ENCODE measurements at places on chromosomes 2 and 18.

DNA sequence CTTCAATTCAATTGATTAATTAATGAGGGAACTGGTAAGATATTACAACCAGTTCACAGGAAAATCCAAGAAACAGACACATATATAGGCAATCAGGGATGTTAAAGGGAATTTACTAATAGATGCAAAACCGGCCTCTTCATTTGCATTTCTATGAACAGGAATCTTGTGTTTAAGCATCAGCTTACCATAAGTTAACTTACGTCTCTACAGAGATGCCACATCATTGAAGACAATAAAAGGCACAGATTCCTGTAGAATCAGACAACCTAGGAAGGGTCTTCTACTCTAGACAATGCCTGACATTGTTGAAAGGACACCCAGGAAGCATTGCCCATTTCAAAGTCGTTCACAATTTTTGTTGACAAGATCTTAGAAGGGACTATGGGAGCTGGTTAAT, 121.0 kb upstream of the STPG4 start:
- ATAC-seq = no peak

GRCh38 chr18:32358529-32358928, 112.2 kb downstream of the GAREM1 start:
- no peak for ATAC-seq

- ATAC-seq = no peak
These were observed 174.6 kb downstream of the HAUS1 start for GRCh38 chr18:46278481-46279465.

GRCh38 chr2:156473445-156473844, 37.3 kb downstream of the GPD2 start:
- no peak for ATAC-seq

- ATAC-seq = no peak
These were observed 979.2 kb downstream of the CNTNAP5 start for GRCh38 chr2:125004106-125004800.

GRCh38 chr18:45439851-45440645, 175.2 kb upstream of the SLC14A2 start:
- no peak for ATAC-seq

GRCh38 chr2:176128172-176128981, 1.1 kb upstream of the HOXD8 start:
- no peak for ATAC-seq

DNA sequence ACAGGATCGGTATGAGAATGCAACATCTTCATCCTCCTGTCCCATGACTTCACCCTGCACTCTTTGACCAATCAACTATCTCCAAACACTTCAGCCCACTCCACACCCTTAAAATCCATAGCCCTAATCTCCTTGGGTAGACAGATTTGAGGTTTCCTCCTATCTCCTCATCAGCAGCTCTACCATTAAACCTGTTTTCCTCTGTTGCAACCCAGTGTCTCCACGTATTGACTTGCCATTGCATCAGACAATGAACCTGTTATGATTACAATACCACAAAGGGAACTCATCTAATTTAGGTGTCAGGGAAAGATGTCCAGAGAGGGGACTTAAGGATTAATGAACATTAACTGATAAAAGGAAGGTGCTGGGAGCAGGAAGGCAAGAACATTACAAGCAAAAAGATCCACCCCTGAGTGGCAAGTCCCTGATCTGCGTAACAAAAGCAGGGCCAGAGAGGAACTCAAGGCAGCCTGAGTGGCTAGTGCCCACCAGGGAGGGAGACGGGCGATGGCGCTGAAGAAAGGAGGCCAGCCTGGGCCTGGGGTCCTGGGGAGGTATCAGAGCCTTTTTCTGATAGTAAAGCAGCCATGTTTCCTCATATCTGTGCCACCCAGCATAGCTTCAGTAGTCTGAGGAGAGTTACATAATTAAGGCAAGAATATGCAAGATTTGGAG, 44.6 kb downstream of the AKAIN1 start:
- no peak for ATAC-seq

GRCh38 chr2:10476723-10477442, 28.8 kb upstream of the ODC1 start:
- ATAC-seq = no peak

GRCh38 chr18:13242797-13243196, 24.2 kb downstream of the LDLRAD4 start:
- no peak for ATAC-seq

DNA sequence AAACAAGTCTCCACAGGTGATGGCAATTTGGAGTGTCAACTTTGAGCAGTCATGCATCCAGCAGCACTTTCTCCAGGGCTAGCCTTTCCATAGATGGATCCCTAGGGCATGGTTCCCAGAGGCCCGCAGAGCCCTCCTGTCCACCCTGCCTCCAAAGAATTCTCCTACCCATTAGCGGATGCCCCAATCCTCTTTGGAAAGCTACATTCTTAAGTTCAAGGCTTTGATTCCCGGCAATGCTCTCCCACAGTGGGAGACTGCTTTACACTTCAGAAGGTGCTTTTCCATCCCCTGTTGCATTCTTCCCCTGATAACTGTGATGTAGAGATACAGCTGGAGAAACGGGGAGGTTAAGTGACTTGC, 61.3 kb downstream of the ACAA2 start:
- ATAC-seq = no peak

- ATAC-seq = peak; percentile 73
These were observed 659 bp upstream of the COX5B start for GRCh38 chr2:97645112-97645694.

- ATAC-seq = no peak
These were observed 72.1 kb downstream of the COL6A3 start for GRCh38 chr2:237341872-237342271.

DNA sequence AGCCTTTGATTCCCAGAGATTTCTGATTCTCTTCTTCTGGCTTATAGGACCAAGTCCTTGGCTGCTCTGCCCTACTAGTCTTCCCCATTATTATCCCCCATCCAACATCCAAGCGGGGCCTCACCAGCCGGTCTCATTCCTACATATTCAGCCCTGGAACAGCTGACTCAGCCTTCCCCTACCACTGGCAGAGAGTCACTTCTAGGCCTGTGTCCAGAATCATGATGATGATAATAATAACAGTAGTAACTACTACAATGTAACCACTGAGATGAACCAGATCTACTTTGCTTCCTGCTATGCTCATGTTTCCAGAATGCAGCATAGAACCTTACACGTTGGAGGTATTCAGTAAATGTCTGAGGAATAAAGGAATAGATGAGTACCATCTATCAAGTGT, 295.2 kb downstream of the SRBD1 start:
- ATAC-seq = peak; percentile 25

- no peak for ATAC-seq
These were observed 11.8 kb downstream of the CD8A start for GRCh38 chr2:86778957-86779356.

DNA sequence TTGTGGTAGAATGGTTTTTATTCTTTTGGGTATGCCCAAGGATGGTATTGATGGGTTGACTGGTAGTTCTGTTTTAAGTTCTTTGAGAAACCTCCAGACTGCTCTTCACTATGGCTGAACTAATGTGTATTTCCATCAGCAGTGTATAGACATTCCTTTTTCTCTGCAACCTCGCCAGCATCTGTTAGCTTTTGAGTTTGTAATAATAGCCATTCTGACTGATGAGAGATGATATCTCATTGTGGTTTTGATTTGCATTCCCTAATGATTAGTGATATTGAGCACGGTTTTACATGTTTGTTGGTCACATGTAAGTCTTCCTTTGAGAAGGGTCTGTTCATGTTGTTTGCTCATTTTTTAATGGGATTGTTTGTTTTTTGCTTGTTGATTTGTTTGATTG, 1348.7 kb upstream of the NXPH2 start:
- no peak for ATAC-seq

DNA sequence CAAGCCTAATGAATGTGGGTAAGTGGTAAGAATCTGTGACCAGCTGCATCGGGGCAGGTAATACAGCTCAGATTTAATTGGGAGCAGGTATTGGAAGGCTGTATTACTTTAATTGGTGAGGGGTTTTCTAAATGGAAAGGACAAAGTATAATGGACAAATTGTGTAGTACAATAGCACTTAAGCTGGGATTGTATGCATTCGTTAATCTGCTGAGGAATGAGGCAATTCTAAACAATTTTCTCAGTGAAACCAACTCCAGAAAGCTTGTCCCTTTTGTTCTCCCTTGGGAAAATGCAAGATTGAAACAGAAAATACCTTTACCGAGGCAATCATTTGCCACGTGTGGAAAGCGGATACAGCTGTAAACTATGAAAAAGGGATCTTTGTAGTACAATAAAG, 801.6 kb upstream of the POU3F3 start:
- no peak for ATAC-seq

- ATAC-seq = peak; percentile 53
These were observed 25.7 kb downstream of the MEX3C start for GRCh38 chr18:51171625-51172259.

DNA sequence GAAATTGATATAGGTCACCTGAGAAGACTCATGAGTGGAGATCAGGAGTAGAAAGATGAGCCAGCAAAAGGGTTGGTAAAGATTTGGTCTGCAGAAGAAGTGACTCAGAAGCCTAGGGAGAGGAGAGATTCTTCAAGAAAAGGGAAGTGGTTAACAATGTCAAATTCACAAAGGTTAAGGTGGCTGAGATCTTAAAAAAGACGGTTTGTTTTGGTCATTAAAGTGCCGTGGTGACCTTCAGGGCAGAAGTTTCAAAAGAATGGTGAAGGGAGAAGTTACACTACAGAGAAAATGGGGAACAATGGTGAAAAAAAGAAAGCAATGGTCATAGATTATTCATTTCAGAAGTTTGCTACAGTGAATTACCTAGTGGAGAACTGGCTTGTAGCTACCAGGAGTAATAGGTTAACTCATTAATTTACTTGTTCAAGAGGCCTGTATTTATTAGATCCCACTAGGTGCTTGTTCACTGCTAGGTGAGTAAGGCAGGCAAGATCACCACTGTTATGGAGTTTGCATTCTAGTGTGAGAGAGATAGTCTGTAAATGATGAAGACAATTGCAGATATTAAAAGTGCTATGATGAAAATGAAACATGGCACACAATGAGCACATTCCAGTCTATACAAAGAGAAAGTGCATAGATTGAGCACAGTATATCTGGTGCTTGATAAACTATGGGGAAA, 43.0 kb downstream of the FBXO48 start:
- ATAC-seq = peak; percentile 94

DNA sequence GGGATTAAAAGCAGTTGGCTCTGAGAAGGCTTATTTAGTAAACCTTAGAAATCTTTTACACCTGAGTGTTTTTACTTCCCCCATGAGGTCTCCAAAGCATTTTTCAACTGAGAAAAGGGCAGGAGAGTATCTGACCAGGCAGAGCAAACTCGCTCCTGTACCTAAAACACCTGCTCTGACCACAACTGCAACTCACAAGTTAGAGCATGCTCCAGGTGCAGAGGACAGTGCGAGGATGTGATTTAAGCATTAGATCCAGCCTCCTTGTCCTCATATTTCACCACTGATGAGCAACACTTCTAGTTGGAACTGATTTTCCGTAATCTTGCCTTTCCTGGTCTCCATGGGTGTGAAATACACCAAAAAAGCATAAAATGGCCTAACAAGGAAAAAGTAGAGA, 34.5 kb upstream of the TBC1D8 start:
- no peak for ATAC-seq

GRCh38 chr2:45919160-45919650, 267.7 kb downstream of the PRKCE start:
- peak; percentile 56 for ATAC-seq

DNA sequence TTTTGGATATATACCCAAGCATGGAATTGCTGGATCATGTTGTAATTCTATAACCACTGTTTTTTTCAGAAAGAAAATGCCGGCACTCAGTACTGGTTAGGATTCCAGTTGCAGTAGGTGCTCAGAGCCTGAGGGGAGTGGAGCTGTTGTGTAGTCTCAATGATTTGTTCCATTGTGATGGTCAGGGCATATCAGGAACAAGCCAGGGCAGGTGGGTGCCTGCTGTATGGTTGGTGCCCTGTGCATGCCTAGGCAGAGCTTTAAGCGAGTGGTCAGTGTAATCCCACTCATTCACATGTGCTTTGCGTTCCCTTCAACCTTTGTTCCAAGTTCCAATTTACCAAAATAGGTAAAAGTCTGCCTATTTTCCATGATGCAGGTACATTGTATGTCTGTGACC, 100.9 kb downstream of the FHOD3 start:
- no peak for ATAC-seq

DNA sequence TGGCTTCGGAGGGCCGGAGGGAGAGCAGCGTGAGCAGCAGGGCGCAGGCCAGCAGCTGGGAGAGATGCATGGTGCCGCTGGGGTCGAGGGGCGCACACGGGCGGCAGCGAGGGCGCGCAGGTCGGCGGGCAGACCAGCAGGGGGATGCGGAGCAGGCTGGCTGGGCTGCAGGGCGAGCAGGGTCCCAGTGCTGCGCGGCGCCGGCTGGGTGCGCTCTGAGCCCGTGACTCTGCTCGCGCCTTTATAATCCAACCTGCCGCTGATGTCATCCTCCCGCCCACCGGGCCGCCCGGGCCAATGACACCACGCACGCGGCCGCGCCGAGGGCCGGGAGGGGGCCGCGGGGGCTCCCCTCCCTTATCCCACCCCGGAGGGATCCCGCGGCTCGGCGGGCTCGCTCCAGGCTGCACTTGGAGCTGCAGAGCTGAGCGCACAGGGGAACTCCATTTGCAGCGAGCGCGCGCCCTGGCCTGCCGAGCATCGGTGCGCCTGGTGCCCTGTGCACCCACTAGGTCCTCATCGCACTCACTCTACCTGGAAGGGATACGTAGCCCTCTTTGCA, at the start of gene NPPC:
Gene NPPC, minus strand, starts transcription at position 217 of the 562 bp plus-strand sequence. Its CDS starts 147 bp downstream, at position 70.
- peak; percentile 58 for ATAC-seq

DNA sequence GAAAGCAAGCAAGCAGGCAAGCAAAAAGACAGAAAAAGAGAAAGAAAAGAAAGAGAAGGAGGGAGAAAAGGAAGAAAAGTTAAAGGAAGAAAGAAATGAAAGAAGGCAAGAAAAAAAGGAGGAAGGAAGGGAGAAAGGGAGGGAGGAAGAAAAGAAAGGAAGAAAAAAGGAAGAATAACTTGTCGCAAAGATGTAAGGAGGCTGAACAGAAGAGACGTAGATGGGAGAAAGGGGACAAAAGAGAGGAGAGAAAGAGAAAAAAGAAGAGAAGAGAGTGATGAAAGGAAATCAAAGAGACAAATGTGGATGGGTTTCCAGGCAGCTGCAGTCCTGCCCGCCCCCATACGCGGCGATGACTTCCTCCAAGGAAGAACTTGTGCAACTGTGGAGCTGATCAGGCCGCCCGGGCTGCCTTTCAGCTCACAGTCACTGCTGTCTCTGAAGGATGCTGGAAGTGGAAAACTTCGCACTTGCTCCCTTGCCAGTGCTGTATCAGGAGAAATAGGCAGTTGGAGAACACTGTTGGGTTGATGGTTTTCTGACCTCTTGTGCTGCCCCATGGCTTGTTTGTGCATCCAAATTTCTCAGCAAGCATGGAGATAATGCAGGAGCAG, 52.9 kb downstream of the TRIB2 start:
- no peak for ATAC-seq

DNA sequence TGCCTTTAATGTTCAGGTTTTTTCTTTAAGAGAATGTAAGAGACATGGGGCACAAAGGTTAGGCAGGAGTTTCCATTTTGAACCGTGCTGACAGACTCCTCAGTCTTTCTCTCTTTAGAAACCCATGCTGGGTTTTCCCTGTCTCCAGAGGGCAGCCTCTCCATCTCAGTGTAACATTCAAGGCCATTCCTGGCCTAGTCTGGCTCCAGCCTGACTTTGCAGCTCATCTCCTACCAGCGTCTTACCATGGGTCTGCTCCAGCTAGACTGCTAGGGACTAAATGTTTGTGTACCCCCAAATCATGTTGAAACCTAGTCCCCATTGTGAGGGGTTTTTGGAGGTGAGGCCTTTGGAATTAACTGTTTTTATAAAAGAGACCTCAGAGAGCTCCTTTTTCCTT, 9.8 kb upstream of the CLIP4 start:
- no peak for ATAC-seq

Measured in stimulated activated memory B cell treated with anti-CD40 and anti-IgM and Interleukin-4, amounts not matched to agents 10 μg/mL and 1 μg/mL and 100 μg/mL, for 72 hours (primary cell).